Activated CD4-positive, alpha-beta memory T cell treated with anti-CD3 and anti-CD28 coated beads, Interleukin-2, amount 10 ng/mL, durations not matched to agents 7 days and 5 days (primary cell): ENCODE measurements at places on chromosomes 1 and 21. TPM values are rescaled to one million over a fixed set of nuclear protein-coding genes. Genes with fewer than 3 reads are reported as not detected.

CR2 gene
- not detected for total RNA-seq

OR6N1 gene
- not detected for total RNA-seq

PLA2G2D gene
- total RNA-seq = not detected

TTC39A gene
- total RNA-seq = not detected

CACNA1S gene
- total RNA-seq = not detected

ICOSLG gene
- total RNA-seq = 6.1 TPM

TAS1R3 gene
- total RNA-seq = 0.75 TPM

NHLH2 gene
- total RNA-seq = not detected

HUNK gene
- 0.05 TPM for total RNA-seq

TRABD2B gene
- total RNA-seq = not detected

ANKRD45 gene
- not detected for total RNA-seq

PSMG1 gene
- total RNA-seq = 66.2 TPM

ALX3 gene
- not detected for total RNA-seq

ADORA3 gene
- 0.18 TPM for total RNA-seq

LCE3C gene
- total RNA-seq = not detected

KLF17 gene
- total RNA-seq = not detected

AGO1 gene
- 20.8 TPM for total RNA-seq

TSPAN1 gene
- total RNA-seq = not detected

TNNI3K gene
- 0.43 TPM for total RNA-seq

TEDDM1 gene
- not detected for total RNA-seq

ECM1 gene
- total RNA-seq = 2.4 TPM

CD101 gene
- 3.6 TPM for total RNA-seq

RNF186 gene
- total RNA-seq = not detected

ANKRD34A gene
- total RNA-seq = 3.7 TPM

STIL gene
- total RNA-seq = 40.8 TPM

FUBP1 gene
- 182 TPM for total RNA-seq

TMEM54 gene
- total RNA-seq = not detected

CAMSAP2 gene
- 0.78 TPM for total RNA-seq

RGS7 gene
- not detected for total RNA-seq

PGLYRP3 gene
- total RNA-seq = not detected

IFI44L gene
- total RNA-seq = 420 TPM

TNFRSF25 gene
- 82.9 TPM for total RNA-seq

RORC gene
- total RNA-seq = 25.4 TPM

LMOD1 gene
- total RNA-seq = not detected

AHDC1 gene
- 16.9 TPM for total RNA-seq

SMPDL3B gene
- 0.76 TPM for total RNA-seq

C1orf116 gene
- total RNA-seq = not detected

C1orf226 gene
- not detected for total RNA-seq

RIT1 gene
- total RNA-seq = 25.0 TPM

TOR1AIP2 gene
- 45.7 TPM for total RNA-seq

TAS1R1 gene
- 0.08 TPM for total RNA-seq

KCNK2 gene
- total RNA-seq = not detected

PDC gene
- not detected for total RNA-seq

INTS7 gene
- 28.8 TPM for total RNA-seq

BRINP3 gene
- not detected for total RNA-seq

COG2 gene
- 29.1 TPM for total RNA-seq

HES5 gene
- not detected for total RNA-seq

TMPRSS2 gene
- total RNA-seq = not detected

HES4 gene
- 0.23 TPM for total RNA-seq

TLCD4 gene
- 0.03 TPM for total RNA-seq

RCSD1 gene
- 158 TPM for total RNA-seq

RAVER2 gene
- 1.6 TPM for total RNA-seq

VHLL gene
- total RNA-seq = not detected

NLRP3 gene
- 0.25 TPM for total RNA-seq

PPM1J gene
- not detected for total RNA-seq

CRNN gene
- not detected for total RNA-seq

SH2D5 gene
- 0.23 TPM for total RNA-seq
